ENCODE measurements at places on chromosomes 1 and 21. TPM values are rescaled to one million over a fixed set of nuclear protein-coding genes. Genes with fewer than 3 reads are reported as not detected.
A peak's percentile ranks its signal among the peaks of the same experiment; 100 is the strongest.

DNA sequence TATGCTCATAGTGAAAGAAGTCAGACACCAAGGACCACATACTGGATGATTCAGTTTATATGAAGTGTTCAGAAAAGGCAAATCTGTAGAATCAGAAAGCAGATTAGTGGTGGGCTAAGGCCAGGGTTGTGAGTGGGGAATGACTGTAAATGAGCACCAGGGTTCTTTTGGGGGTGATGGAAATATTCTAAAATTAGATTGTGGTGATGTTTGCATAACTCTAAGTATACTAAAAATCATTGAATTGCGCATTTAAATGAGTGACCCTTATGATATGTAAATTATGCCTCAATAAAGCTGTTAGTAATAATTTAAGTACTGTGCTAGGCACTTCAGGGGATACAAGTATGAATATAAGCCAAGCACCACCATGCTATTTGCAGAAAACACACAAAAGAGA, 256.3 kb downstream of the TPR start:
- no peak for DNase-seq

- DNase-seq = peak; percentile 84
Observed at GRCh38 chr1:33349778-33350610, 29.1 kb upstream of the A3GALT2 start.

DNA sequence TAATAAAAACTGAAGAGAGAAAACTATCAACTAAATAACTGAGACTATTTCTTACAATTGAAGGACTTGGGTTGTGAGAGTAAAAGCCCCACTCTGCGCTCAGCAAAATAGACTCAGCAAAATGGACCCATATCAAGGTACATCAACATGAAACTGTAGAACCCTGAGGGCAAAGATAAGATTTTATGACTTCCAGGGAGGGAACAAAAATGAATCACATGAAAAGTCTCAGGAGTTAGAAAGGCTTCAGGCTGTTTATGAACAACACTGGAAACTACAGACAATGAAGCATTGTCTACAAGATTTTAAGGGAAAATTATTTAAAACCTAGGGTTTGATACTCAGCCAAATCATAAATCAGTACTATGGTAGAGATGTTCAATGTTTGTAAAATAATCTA, 434.3 kb downstream of the PTPRC start:
- no peak for DNase-seq

Gene RGS1
- 8.4 TPM for total RNA-seq

Gene LRRC3
- 1.8 TPM for total RNA-seq

DNA sequence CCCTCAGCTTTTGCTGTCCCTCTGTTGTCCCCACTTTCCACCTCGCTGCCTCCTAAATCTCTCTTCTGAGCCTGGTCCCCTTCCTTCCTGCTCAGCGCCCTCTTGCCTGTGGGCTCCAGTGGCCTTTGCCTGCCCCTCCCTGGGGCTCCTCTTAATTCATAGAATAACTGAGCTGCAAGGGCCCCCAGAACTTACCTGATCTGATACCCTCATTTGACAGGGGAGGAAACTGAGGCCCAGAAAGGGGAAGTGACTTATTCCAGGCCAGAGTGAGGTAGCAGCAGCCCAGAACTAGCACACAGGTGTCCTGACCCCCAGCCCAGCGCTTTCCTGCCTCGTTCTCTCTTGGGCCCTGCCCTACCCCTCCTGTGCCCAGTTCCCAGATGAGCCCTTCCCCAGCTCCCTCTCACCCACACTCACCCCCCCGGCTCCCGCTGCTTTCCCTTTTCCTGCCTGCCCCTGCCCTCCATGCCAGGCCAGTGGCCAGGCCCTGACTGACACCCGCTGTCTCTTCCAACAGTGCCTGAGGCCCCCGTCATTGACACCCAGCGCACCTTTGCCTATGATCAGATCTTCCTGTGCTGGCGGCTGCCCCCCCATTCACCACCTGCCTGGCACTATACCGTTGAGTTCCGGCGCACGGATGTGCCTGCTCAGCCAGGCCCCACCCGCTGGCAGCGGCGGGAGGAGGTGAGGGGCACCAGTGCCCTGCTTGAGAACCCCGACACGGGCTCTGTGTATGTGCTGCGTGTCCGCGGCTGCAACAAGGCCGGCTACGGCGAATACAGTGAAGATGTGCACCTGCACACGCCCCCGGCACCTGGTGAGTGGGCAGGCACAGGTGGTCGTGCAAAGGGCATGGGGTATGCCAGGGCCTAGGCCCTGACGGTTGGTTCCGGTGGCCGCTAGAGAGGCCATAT, 5.7 kb downstream of the TRIM46 start:
- DNase-seq = no peak

Gene ZBTB8A
- total RNA-seq = 0.24 TPM

DNA sequence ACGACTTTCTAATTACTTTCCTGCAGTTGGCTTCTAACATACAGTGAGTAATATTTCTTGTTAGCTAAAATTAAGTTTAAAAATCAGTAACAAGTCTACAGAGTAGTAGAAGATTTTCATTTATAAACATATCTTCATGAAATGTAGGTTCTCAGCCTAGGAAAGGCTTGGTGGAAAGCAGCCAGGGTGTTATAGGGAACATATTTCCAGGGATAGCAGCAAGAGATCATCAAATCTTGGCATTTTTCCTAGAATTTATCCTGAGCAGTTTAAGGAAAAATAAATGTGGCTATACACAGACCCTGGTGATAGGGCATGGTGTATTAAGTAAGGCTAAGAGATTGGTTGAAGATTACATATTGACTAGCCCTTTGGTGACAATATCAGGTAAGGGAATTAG, 203.5 kb upstream of the NEGR1 start:
- no peak for DNase-seq

DNA sequence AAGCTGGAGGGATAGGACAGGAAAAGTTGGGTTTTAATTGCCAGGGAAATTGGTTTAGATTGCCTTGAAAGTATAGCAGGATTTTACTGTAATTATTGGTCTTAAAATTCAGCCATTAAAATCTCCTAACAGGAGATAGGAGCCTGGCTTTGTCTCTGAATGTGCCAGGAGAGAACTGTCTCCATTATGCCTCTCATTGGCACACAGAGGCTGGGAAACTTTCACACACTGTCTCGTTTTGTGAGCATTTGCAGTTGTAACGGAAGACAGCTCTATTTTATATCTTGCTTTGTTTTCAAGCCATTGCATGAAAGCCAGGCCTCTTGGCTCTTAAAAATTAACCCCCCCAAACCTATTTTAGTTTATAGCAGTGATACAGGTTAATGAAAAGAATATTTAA, 12.5 kb downstream of the DNAJC6 start:
- no peak for DNase-seq

DNA sequence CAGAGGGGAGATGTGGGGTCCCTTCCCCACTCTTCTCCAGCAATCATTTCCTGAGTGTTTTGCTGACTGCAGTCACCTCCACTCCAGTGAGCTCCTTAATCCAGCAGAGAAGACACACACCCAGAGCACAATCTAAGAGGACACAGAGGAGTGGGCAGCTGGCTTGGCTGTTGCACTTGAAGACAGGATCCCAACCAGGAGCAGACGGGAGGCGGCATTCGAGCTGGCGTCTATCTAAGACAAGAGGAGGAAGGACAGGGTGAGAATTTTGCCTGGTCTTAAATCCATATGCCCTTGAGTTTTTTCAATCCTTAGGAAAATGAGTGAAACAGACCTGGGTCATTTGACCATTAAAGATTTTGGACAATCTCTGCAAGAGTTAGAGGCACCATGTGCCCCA, 56.1 kb upstream of the SIM2 start:
- DNase-seq = no peak

DNA sequence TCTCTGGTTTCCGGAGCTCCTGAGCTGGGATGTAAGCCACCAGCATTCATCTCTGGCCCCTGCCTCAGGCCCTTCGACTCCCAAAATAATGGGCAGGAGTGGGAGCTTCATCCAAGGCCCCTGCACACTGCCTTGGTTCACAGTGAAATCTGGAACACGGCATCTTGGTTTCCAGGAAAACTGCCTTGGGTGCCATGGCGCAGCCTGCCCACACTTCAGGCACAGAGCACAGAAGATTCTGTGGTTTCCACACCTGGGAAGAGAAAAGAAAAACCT, 48.8 kb upstream of the POFUT2 start:
- no peak for DNase-seq

DNA sequence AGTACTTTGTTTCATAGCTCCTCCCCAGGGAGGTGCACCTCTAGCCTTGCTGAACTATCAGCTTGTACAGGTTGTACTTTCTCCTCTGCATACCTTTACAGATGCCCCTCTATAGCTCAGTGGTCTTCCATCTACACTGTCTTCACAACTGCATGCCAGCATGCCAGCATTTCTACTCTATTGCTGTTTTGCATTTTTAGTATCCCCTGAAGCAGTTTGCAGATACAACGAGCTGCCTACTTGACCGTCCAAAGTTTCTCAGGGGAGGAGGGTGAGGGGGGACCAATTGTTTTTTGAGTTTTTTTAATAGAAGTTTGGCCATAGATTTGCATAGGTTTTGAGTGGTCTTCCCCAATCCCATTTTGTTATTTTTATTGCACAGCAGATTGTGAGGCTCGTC, 27.6 kb upstream of the CTH start:
- no peak for DNase-seq

- DNase-seq = no peak
Observed at GRCh38 chr21:37868446-37869295, 47.6 kb downstream of the KCNJ6 start.

Gene VTCN1
- not detected for total RNA-seq

DNA sequence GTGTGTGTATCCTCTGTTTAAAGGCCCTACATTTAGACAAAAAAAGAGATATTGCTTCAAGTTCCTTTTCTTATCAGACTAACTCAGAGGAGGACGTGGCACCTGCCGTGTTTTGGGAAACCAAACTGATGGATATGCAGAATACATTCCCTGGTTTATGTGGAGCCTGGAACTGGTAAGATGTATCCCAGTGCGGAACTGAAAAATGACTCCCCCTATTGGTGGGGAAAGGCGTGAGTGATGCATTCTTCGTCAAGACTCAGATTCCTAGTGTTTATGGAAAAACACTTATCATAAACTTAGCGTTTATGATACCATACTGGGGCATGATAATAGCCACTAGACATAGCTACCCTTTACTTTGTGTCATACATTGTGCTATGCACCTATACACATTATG, 154.2 kb downstream of the ZNF326 start:
- no peak for DNase-seq

Gene CNIH3
- 1.3 TPM for total RNA-seq

Gene KCNQ4
- total RNA-seq = 0.82 TPM

Gene OR6N1
- total RNA-seq = not detected

Gene ATP6V1G3
- not detected for total RNA-seq

- DNase-seq = no peak
Observed at GRCh38 chr1:199124351-199124750, 485.5 kb downstream of the PTPRC start.

- no peak for DNase-seq
Observed at GRCh38 chr1:23902321-23903278, 10.6 kb downstream of the CNR2 start.

GRCh38 chr1:175222296-175222938, 29.8 kb upstream of the KIAA0040 start:
- DNase-seq = no peak

DNA sequence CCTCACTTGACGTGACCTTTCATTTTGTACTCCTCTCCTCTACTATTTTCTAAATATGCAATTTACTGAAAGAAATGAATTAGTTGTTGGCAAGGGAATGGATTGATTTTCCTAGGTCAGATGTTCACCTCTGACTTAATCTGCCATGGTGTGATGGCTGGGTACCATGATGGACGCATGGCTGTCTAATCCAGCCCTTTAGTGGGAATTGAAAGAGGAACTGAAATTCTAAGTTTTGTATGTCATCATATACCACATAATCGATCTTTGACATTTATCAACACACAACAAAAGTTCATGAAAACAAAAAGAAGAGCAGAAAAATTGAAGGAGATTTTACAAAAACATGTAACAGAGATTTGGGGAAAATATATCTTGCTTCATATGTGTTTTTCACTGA, 331.3 kb upstream of the SNX7 start:
- no peak for DNase-seq

- DNase-seq = no peak
Observed at GRCh38 chr1:234222561-234223280, 150.5 kb upstream of the COA6 start.

Gene CRYAA
- not detected for total RNA-seq

DNA sequence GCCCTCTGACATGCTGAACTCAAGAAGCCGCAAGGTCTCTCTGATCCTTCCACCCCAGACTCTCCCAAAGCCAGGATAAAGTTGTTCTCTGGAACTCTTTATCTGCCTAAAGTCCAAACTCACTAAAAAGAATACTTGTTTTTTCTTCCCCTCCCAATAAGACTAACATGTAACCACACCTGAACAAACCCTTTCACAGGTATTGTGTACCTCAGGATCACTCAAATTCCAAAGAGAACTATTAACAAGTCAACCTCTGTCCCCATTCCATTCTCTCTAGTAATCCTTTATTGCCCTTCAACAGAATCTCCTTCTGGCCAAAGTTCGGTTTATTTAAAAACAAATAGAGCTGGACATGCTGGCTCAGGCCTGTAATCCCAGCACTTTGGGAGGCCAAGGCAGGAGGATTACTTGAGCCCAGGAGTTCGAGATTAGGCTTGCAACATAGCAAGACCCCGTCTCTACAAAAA, 4.1 kb upstream of the TOE1 start:
- DNase-seq = no peak

DNA sequence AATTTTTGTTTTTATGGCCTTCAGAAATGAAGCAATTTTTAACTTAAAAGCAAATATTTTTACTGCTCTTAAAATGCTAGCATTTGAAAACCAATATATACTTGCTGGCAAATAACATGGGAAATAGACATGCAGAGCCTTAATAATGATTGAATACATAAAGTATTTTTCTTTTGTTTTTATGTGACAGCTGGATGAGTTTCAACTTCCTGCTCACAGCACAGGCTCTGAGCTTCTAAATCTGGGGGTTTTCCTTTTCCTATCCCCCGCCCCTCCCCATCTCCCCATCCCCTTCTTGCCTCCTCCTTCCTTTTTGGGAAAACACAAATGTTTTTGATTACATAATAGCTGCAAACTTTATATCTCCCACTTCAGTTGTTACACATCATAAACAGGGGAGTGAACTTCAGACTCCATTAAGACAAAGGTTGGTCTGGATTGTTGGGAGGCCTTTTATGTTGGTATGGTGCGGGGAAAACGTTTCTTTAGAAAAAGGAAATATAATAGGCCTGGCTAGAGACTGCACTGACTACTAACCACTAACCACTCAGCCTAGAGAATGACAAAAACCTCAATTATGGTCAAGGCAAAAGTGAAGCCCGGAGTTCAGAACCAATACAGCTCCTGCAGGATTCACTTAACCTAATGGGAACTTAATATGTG, 116.1 kb upstream of the GORAB start:
- no peak for DNase-seq

Gene CD84
- total RNA-seq = 13.5 TPM

DNA sequence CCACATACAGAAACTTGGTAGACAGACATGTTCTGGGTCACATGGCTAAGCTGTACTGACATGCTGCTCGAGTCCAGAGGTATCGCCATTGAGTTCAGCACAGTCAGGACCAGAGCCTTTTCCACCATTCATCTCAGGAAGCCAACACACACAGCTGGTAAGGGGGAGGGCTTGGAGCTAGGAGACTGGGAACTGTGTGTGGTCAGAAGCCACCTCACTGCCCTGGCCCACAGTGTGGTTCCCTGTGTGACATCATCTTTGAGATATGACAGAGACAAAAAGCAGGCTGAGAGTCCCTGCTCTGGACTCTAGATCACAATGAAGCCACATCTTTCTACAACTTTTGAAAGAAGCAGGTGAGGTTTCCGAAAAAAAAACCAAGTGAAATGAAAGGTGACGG, 107.2 kb downstream of the SIM2 start:
- DNase-seq = no peak

Gene MASP2
- 0.25 TPM for total RNA-seq

Gene CDA
- not detected for total RNA-seq

- peak; percentile 52 for DNase-seq
Observed at GRCh38 chr1:31587720-31588423, 11.6 kb downstream of the TINAGL1 start.

GRCh38 chr1:29233693-29234092, 2.6 kb upstream of the PTPRU start:
- DNase-seq = no peak
